ENCODE measurements at places on chromosomes 6 and 20.

- DNase-seq, result peak; percentile 68
Measured at GRCh38 chr6:13470238-13471140, 16.9 kb downstream of the GFOD1 start.

GRCh38 chr6:82775361-82775760 lies 290.3 kb downstream of the UBE3D start:
- no peak for DNase-seq

DNA sequence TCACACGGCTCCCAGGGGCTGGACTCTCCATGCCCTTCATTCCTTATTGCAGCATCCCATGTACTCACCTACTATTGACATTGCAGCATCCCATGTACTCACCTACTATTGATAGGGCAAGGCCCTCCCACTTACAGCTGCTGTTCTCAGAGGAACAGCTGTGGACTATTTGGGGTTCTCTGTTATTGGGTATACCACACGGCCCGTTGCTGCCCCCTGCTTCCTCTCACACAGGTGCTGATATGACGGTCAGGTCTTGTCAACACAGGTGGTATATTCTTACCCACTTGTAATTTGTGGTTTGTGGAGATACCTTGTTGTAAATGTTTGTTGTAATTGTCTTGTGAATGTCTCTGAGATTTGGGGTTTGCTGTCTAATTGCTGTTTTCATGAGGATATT lies 18.8 kb downstream of the ALDH5A1 start:
- no peak for DNase-seq

GRCh38 chr6:41153992-41154625 lies at the start of gene TREML1:
TSS of gene TREML1 (minus strand) at chr6:41154347. CDS start at chr6:41154288, 59 bp downstream.
- no peak for DNase-seq

- DNase-seq, result no peak
Measured at GRCh38 chr20:8678098-8678776, 390.6 kb upstream of the PLCB4 start.

GRCh38 chr6:30200551-30201281 lies 12.5 kb downstream of the TRIM26 start:
- DNase-seq, result no peak

DNA sequence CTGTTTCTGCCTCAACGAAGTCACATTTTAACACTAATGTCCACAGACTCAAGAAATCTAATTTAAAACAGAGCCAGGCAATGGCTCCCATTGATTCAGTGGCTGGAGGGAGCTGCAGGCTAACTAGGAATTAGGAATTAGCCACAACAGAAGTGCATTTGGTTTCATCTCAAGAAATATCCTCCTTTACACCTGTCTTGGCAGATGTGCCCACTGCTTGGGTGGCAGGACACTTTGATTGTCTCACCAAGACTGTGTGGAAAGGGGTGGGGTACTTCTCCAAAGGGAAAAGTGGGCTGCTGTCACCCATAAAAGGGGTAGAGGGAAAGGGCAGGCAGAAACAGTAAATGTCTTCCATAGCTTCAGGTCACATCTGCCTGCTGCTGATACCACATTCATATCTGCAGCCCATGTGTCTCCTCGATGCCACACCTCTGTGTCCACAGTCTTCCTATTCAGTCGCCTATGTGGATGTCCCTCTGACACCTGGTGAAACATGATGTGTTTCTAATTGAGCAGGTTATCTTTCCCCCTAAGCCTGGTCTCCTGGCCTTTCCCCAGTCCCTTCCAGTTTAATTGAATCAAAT lies 10.9 kb upstream of the OSER1 start:
- no peak for DNase-seq

- DNase-seq, result no peak
Measured at GRCh38 chr6:150546457-150546856, 53.2 kb upstream of the PLEKHG1 start.

DNA sequence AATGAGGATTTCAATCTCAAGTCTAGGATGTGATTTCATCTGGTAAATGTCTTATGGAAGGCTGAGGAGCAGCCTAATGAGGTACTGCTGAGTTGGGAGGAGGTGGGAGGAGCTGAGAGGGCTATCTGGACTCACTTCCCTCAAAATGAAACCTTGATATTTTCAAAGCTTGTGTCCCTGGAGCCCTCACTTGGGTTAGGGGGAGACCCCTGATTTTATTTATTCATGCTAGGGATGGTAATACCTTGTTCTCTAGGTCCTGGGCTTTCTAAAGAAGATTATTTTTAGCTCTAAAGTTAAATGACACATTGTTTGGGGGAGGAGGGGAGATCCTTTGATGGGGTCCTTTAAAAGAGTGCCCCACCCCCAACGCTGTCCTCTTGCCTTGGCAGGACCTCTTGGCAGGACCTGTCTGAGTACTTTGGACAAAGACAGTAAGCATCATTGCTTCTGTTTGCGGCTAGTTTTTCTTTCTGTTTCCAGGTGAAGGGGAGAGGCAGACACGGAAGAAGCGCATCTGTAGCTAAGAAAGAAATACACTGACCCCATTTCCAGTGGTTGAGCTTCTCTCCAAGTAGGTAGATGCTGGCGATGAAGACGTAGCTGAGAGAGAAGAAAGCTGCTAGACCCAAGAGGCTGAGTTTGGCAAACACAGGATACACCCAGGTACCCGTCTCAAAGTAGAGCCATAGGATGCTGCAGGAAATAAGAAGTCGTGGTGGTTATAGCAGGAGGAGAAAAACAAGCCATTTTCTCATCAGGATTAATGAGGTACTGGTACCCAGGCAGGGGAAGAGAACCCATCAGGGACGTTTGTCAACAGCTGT lies 55.6 kb downstream of the ADTRP start:
- DNase-seq, result no peak

- DNase-seq, result no peak
Measured at GRCh38 chr20:60953321-60953720, 298.7 kb upstream of the CDH4 start.

- no peak for DNase-seq
Measured at GRCh38 chr6:150527100-150527499, 72.6 kb upstream of the PLEKHG1 start.

GRCh38 chr6:117616391-117617209 lies 14.3 kb upstream of the GOPC start:
- no peak for DNase-seq

DNA sequence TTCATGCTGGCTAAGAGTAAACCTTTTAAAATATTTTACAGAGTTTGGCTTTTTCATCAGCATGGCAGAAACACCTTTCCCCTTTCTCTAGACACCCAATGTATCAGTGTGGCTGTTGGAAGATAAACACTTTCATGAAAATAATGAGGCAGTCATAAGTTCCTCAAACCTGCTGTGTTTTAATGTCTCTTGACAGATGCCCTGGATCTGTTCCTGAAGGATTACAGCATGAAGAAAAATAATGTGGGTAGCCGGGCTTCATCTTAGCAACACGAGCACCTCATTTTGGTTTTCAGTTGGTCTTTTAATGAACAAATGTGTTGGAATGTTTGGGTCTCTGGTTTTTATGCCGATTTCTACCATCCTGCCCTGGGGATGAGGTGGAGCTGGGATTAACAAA lies 45.5 kb upstream of the UNC93A start:
- no peak for DNase-seq

DNA sequence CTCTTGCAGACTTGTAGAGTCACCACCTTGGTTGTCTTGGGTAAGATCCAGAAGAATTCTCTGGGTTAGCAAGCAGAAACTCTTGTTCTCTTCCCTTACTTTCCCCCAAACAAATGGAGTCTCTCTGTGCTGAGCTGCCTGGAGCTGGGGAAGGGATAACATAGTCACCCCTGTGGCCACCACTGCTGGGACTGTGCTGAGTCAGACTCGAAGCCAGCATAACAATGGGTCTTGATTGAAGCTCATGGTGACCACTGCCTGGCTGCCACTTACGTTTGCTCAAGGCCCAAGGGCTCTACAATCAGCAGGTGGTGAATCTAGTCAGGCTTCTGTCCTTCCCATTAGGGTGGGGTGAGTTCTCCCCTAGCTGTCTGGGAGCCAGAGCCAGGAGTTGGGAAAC lies 15.4 kb upstream of the ERVFRD-1 start:
- no peak for DNase-seq

- DNase-seq, result no peak
Measured at GRCh38 chr6:81863123-81863522, 110.6 kb upstream of the TENT5A start.

GRCh38 chr6:166861304-166861703 lies 95.0 kb downstream of the RNASET2 start:
- DNase-seq, result no peak

DNA sequence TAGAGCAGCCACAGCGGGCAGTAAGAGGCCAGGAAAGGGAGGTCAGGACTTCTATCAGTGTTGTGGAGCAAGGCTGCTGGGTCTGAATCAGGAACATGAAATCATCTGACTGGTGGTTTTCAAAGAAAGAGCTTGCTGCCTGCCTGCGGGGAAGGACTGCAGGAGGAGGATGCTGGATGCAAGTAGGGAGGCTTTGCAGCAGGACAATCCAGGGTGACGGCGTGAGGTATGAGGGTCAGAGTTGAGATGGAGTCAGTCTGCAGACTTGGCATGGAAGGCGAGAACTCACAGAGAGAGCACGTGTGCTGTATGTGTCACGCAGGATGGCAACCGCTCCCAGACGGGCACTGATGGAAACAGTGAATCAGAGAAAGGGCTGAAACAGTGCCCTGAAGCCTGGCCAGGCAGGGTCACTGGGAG lies 59.2 kb upstream of the CD93 start:
- no peak for DNase-seq

DNA sequence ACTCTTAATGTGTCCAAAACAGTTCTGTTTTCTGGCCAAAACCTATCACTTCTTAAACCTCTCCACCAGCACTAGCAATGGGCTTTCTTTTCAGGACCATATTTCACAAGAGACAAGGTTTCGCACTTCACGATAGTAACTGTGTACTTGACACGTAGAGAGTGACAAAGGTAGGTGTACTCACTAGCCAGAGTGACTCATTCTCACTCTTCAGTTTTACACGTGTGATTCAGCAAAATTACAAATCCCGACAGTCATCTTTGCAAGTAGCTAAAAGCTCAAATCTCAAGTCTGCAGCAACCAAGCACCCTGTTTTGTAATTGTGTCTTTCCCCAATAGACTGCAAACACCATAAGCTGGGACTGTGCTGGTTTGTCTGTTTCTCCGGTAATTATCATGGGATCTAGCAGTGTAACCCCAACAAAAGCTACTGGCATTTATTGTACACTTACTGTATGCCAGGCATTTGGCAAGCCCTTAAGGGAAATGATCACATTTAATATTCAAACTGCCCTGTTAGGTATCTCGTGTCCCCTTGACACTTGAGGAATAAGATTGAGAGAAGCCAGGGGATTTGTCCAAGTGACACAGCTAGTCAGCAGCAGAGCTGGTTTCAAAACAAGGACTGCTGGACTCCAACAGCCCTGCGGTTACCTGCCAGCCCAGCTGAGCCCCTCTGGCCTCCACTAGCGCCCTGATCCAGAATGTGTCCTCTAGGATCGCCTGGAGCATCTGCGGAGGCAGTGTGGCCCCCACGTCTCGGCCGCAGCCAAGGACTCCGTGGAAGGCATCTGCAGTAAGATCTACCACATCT lies 9.9 kb downstream of the PCIF1 start:
- DNase-seq, result no peak

- DNase-seq, result no peak
Measured at GRCh38 chr6:90709431-90709996, 122.6 kb upstream of the MAP3K7 start.

DNA sequence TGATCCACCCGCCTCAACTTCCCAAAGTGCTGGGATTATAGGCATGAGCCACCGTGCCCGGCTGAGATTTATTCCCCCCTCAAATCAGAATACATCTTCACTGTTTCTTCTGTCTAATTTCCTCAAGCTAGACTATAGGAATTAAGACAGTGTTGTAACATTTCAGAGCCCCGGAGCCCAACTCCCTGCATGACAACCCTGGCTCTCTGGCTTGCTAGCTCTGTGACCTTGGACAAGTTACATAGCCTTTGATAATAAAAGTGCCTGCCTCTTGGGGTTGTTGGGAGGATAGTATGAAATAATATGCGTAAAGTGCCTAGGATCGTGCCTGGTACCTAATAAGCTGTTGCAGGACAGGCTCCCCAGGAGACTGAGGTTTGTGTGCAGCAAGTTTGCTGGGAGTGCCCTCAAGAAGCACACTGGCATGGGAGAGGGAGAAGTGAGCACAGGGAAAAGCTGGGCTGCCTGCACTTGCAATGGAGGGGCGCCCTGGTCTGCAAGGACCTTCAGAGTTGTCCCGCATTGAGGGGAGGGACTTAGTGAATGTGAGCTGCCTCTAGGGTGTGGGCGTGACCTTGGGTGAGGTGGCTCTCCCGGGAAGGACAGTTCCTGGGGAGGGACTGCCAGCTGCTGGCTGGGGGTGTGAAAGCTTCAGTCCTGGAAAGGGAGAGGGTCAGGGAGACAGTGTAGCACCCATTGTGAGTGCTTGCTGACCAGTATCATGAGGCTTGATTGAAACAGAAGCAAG lies 43.4 kb downstream of the TAF8 start:
- no peak for DNase-seq

GRCh38 chr20:5168651-5169396 lies 42.0 kb downstream of the CDS2 start:
- no peak for DNase-seq

DNA sequence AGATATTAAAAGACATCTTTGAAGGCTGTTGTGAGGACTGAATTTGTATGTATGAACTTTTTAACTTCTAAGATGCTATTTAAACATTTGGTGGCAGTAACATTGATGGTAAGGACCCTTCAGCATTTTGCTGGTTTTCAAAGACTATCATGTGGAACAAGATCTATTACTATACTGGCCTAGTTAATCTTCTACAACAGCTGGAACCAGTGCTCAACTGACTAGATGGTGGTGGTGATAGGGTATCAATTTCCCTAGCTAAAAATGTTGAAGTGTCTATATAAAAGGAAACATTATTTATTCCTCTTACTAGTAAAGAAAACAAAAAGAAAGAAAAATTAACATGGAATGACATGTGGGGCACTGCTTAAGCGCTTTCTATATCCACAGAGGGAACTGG lies 195.7 kb downstream of the TASP1 start:
- DNase-seq, result no peak

DNA sequence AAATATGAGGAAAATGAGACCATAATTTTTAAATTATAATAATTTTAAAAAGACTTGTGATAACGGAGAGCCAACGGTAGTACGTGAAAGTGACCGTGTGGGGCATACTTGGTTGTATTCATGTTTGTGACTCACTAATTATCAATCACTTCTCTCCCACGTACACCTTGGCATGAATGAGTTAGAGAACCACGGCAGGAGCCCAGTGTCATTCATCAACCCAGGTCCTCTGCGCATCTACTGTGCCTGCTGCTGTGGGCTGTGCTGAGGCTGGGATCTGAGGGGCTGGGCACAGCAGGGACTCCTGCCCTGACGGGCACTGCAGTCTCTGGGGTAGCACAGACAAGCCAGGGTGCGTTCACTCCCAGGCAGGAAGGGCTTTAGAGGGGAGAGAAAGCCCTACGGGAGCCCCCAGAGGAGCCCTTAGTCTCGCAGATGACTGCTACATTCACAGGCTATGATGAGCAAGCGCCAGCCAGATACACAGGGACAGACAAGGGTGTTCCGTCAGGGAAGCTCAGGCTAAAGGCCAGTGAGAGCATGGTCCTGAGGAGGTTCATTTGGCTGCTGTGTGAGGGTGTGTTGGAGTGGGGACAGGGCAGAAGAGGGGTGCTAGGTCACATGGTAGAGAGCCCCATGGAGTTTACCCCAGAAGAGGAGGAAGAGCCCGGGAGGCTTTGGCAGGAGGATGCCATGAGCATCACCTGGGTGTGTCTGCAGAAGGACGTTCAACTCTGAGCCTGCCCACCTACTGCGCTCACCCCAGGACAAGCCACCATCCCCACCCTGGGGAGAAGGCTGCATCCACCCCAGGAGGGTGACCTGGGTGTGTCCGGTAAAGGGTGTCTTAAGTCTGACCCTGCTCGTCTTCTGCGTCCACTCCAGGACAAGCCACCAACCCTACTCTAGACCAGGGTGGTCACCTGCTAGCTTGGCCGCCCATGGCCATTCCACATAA lies 8.2 kb upstream of the RPS6KA2 start:
- DNase-seq, result no peak

Data from head of caudate nucleus (tissue), 42 donors.